ENCODE measurements at places on chromosomes 6 and 20.

DNA sequence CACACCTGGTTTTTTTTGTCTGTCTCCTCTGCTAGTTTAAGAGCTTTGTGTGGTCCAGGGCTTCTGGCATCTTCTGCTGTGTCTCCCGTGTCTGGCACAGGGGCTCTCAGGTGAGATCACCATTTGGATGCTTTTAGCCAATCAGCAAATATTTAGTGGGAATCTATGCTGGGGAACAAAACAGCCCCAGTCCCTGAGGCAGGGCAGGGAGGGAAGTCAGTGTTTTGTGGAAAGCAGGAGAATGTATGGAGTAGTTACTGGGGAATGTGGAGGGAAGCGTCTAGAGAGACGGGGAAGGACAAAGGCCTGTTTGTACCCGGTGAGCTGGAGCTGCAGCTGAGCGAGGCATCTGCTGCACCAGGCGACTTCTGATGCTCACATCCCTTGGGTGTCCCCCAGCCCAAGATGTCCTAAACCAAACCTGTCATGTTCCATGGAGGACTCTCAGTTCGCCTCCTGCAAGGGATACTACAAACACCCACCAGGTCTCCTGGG, 49.3 kb upstream of the NNAT start:
- DNase-seq = no peak

DNA sequence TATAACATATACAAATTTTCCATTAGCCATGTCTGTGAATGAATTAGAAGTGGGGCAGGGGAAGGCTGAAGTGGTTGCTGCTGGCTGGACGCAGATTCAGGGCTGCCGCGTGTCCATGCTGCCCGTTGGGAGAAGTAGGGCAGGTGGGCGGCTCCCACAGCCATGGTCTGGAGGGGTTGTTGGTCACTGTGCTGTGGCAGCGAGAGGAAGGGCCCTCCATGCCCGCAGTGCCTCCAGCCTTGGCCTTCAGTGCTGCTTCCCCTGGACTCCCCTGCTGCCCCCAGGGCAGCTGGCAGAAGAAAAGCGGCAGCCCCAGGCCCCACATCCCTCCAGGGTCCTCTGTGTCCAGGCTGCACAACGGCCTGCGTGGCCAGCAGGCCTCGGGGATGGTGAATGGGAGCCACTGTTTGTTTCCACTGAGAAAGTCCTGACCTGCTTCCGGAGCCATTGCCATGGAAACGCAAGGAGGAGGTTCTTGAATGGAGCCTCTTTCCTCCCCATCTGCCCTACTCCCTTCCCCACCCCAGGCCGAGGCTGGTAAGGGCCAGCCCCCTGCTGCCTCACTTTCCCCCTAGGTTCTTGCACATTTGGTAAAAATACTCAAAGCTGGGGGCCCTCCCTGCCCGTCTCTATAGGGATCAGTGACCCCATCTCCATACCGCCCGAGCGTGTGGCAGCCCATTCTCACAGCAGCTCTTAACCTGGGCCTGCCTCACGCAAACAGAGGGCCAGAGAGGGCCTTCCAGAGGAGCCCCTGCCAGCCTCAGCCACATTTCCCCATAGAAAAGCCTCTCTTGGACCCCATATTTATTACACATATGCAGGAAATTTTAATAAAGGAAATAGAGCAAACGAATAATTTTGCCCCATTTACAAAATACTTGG, 113.3 kb downstream of the SASH1 start:
- no peak for DNase-seq

DNA sequence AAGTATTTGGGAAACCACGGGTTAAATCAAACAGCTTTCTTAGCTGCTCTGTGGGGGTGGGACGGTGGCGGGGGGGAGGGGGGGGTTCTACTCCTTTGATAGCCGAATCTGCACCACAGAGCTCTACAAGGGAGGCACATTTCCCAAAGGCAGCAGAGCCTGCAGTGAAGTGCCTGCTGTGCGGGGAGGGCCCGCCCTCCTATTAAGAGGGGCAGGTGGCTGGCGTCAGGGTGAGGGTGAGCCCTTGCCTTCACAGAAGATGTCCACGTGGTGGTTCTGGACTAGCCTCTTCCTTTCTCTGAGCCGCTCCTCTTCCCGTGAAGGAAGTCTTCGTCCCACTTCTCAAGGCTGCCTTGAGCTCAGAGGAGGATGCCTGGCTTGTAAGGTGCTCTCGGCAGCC, 174.9 kb upstream of the THBS2 start:
- DNase-seq = no peak

GRCh38 chr20:46430921-46431712, 24.7 kb upstream of the ELMO2 start:
- no peak for DNase-seq

- DNase-seq = no peak
Measured at GRCh38 chr6:47701363-47701762, 3.0 kb downstream of the ADGRF4 start.

GRCh38 chr6:90227213-90227612, 69.4 kb downstream of the BACH2 start:
- DNase-seq = no peak

DNA sequence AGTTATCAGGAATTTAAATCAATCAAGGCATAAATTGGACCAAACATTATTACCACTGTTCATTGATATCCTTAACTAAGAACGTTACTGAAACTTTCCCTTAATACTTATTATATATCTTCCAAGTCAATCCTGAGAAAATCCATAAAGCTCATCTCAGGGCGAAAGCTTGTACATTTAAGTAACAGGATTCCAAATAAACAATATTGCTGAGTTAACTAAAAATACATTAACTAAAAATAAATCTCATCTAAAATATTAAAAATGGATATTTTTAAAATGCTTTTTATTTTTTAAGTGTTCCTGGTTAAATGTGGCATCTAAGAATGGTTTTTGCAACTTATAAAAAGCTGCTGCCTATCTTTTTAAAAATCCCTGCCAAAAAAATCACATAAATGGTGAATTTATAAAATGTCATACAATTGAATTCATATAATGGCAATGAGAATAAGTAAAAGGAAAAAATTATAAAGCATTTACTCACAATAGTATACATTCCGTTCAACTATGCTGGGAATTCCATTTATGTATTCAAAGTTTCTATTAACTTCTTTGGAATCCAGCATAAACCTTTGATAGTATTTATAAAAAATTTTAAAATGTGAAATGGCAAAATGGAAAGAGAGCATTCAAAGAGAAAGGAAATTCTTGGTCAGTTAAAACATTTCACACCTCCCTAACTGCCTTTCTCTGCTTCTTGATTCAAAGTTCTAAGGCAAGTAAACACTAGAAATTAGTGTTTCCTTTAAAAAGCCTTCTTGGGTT, 20.8 kb upstream of the GMDS start:
- no peak for DNase-seq

GRCh38 chr6:54873599-54873998, 27.0 kb downstream of the FAM83B start:
- DNase-seq = no peak

- DNase-seq = no peak
Measured at GRCh38 chr6:16337295-16337975, 99.0 kb downstream of the GMPR start.

DNA sequence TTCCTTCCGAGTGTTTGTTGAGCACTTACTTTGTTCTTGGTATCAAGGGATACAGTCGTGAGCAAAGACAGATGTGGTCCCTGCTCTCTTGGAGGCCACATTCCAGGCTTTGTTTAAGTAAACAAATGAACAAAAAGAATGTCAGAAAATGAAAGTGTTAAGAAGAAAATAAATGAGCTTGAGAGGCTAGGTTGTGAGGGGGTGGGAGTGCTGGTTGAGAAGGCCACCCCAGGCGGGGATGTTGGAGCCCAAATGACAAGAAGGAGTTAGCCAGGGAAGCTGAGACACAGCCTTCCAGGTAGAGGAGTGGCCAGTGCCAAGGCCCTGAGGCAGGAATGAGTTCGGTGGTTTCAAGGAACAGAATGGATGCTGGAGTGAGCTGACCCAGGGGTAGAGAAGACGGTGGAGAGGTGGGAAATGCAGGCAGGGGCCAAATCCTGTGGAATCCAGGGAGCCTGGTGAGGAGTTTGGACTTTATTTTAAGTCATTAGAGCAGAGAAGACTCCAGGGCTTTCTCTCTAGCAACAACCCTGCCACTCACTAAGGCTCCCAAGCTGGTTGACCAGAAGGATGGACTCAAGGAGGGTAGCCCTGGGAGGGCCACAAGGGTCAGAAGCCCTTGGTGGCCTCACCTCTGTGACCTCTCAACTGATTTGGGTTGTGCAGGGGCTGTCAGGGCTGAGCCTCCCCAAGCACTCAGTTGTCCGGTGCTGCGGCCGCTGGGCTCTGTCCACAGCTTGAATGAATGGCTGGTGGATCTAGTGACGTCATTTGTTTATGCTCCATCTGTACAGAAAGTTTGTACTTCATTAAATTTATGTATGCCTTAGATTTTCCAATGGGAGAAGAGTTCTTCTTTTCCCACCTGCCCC, 66.0 kb upstream of the STX16 start:
- DNase-seq = no peak

- DNase-seq = no peak
Measured at GRCh38 chr6:69802995-69803394, 6.2 kb upstream of the LMBRD1 start.

GRCh38 chr20:9807136-9807535, 31.7 kb downstream of the PAK5 start:
- no peak for DNase-seq

DNA sequence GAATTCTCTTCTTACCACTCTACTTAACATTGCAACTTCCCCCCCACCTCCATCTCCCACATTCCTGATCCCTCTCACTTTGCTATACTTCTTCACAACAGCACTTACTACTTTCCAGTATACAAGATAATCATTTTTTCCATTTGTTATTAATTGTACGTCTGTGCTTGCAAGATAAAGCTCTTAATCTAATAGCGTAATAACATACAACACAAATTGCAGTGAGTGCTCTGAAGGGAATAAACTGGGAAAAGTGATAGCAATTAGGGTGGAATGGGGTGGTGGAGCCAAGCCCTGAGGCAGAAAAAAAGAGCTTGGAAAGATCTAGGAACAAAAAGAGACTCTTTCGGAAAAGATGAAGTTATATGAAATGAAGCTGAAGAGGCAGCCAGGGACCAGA, 8.5 kb downstream of the CGAS start:
- DNase-seq = no peak

DNA sequence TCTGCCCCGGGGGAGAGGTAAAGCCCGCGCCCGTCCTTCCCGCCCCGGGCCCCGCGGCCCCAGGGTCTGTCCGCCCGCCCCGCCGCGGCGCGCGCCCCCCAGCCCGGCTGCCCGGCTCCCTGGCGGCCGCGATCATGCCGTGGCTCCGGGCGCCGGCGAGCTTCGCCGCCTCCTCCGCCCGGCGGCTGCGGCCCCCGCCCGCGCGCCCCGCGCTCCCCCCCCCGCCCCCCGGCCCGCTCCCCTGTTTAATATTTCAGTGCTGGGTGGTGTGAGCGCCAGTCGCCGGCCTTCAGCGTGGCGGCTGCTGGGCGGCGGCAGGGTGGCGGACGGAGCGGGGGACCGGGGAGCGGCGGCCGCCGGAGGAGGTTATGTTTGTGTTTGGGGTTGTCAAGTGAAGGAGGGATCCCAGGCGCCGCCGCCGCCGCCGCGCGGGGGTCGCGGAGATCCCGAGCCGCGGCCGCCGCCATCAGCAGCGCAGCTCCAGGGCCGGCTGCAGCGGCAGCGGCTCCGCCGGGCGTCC, at the start of gene HIVEP1:
Gene HIVEP1 (plus strand): TSS at position 275 of the 520 bp plus-strand sequence. CDS start 3,317 bp downstream, outside the sequence.
- no peak for DNase-seq

DNA sequence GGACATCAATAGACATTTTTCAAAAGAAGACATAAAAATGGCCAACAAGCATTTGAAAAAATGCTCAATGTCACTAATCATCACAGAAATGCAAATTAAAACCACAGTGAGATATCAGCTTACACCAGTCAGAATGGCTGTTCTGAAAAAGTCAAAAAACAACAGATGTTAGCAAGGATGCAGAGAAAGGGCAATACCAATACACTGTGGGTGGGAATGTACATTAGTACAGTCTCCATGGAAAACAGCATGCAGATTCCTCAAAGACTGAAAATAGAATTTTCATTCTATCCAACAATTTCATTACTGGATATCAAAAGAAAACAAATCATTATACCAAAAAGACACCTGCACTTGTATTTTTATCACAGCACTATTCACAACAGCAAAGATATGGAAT, 85.3 kb downstream of the DCDC2 start:
- no peak for DNase-seq

GRCh38 chr20:36483919-36484808, 57.2 kb upstream of the MYL9 start:
- DNase-seq = no peak

DNA sequence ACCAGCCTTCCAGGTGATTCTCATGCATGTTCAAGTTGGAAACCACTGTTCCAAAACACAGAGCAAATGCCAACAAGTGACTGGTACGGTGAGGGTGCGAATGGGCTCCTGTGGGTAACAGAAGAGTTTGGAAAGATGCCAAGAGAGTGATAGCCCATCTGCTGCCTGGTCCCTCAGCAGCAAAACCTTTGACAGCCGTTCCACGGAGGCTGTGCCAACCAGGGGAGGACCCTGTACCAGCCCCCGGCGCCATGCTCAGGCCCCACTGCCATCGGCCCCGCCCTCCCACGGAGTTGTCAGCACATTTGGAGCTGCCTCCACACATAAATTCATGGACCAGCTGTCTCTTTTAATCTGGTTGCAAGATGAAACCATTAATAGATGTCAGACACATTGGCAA, 4.4 kb upstream of the PTPRT start:
- no peak for DNase-seq

DNA sequence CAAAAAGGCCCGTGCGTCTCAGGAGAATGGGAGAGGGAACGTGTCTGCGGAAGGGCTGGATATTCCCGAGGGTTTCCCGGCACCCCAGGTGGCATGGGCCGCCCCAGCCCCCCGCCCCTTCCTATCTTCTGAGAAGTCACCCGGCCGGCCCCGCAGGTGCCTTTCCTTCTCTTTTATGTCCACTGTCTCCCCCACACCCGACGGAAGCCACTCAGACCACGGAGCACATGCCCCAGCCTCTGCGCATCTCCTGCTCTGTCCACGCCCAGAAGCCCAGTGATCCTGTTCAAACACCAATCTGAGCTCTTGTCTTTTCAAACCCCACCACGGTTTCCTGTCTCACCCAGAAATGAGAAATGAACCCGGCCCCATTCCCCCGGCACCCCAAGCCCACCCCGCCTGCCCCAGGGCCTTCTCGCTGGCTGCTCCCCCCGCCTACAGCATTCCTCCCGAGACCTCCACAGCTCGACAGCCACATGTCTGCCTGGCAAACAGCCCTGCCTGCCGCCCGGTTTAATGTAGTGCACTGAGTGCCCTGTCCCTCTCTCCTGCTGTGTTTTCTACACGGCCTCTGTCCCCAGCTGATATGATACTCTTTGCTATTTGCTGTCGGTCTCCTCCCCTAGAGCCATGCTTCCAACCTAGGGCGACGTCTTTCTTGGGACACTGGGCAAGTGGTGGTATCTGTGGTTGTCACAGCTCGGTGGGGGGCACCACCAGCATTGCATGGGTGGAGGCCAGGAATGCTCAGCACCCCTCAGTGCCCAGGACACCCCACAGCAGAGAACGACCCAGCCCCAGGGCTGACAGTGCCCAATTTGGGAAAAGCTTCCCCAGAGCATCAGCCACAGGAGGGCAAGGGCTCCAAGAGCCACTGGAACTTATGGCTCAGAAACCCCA, 182.7 kb downstream of the TAF4 start:
- no peak for DNase-seq

GRCh38 chr20:37406010-37406998, 60.4 kb downstream of the SRC start:
- peak; percentile 65 for DNase-seq

- no peak for DNase-seq
Measured at GRCh38 chr6:5569491-5569890, 308.2 kb downstream of the FARS2 start.
